Coronary artery (tissue), 2 donors: ENCODE measurements at places on chromosomes 1 and 21.

DNA sequence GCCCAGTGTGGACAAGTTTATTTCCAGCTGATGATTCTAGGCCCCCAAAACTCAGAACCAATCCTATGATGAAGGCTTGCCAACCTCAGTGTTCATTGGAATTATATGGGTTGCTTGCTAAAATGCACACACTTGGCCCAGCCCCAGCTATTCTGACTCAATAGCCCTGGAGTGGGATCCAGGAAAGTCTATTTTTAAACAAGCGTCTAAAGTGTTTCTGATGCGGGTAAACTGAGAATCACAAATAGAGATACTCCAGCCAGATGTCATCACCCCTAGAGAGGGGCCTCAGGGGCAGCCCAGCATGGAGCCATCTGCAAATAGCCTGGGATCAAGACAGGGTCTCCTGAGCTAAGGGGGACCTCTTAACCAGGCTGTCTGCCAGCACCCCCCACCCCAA, 46.0 kb downstream of the PKP1 start:
- no peak for DNase-seq

DNA sequence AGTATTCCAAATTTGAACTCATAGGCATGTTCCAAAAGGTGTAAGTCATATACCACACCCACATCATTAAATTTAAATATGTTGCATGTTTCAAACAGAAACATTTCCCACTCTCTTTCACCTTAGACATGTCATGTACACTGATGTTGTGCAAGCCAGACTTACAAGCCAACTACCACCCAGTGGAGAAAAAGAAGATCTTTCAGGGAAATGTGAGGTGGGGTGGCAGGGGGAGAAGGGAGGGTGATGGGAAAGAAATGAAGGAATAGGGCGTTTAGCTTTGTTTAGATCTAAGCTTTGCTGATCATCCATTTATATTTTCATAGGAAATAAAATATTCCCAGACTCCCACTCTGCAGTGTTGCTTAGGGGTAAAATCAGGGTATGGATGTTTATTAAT, 1.6 kb downstream of the NEGR1 start:
- DNase-seq = no peak

DNA sequence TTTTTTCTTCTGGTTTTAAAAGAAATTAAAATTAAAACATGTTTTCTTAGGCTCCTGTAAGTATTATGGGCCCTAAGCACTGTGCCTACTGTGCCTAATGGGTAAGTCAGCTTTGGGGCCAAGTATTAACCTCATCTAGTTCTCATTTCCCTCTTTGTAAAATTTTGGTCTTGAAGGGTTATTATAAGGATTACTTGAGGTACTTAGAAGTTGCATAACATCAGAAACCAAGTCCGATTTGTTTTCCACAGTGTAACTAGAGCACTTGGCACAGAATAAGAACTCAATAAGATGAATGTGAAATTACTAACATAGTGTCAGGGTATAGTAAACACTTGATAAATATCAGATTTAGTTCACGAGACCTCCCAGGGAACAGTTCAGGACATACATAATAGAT, 16.4 kb upstream of the OSBPL9 start:
- DNase-seq = no peak

- peak; percentile 35 for DNase-seq
These were observed 631 bp upstream of the KRTAP10-9 start for GRCh38 chr21:44626262-44626661.

DNA sequence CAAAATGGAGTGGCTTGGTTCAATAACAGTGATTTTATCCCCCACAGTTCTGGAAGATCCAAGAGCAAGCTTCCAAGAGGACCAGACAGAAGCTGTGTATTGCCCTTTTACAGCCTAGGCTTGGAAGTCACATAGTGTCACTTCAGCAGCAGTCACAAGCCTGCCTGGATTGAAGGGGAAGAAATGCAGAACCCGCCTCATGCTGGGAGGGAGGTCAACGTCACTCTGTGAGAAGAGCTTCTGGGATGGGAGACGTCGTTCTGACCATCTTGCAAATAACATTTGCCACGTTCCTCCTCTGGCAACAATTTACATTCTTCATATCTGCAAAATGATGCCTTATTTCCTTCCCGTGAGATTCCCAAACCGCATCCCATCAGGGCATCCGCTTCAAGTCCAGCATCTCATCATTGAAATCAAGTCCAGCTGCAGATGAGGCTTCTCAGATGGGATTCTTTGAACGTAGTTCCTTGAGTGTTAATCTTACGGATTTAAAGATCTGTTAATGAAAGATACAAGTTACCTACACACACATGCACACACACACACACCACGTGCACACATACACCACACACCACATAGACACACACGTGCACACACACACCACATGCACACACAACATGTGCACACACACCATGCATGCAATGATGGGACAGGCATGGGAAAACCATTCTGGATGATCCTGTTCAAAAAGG, 23.9 kb upstream of the KIF1B start:
- DNase-seq = no peak

GRCh38 chr1:204685236-204686006, at the start of gene LRRN2:
Gene LRRN2 (minus strand): TSS chr1:204685738. CDS start chr1:204619992, 65,746 bp downstream.
- DNase-seq = no peak

DNA sequence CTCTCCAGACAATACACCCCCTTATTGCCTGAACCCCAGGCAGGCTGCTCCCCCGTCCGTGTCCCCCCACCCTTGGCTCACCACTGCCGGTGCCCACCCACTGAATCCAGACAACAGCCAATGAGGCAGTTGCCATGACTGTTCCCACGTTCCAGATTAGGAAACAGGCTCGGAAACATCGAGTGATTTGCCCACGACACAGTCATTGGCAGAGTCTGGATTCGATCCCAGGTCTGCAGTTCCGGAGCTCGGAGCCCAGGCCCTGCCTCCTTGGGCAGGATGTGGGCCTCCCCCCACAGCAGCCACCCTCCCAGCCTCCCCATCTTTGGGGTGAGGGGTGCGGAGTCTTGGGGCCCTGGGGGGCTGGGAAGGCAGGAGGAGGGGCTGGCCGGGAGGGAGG, 20.3 kb upstream of the CLSTN1 start:
- no peak for DNase-seq

DNA sequence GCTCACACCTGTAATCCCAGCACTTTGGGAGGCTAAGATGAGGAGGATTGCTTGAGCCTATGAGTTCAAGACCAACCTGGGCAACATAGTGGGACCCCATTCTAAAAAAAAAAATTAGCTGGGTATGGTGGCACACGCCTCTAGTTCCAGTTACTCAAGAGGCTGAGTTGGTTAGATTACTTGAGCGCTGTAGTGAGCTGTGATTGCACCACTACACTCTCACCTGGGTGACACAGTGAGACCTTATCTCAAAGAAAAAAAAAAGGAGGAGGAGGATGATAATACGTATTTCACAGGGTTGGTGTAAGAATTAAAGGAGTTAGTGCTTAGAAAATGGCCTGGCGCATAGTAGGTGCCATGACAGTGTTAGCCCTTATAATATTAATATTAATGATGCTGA, 144.1 kb downstream of the PLXNA2 start:
- no peak for DNase-seq

GRCh38 chr21:46157396-46157986, 2.1 kb upstream of the FTCD start:
- peak; percentile 64 for DNase-seq
